LNCaP clone FGC (cell line): ENCODE measurements at places on chromosomes 3 and 15.

DNA sequence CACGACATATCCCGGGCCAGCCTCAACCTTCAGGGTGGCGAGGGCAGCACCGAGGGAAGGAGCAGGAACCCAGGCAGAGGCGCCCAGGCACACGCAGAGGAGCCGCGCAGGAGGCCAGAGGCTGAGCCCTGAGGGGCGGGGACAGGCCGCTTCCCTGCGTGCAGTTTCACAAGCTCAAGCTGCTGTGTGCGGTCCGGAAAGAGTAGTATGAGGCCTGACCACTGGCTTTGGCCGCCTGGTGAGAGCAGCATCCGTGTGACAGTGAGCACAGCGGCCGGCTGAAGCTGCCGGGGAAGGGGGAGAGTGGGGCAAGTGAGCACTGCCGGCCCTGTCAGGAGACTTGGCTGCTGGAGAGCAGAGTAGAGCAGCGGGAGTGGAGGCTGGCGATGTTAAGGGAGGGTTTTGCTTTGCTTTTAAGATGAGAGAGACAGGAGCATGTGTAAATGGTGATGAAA, 8.7 kb downstream of the ZDHHC19 start:
- no peak for DNase-seq

- DNase-seq: no peak
Observed at GRCh38 chr3:105907777-105908176, 39.0 kb upstream of the CBLB start.

- DNase-seq: peak; percentile 62
Observed at GRCh38 chr15:63587527-63587926, 9.7 kb upstream of the FBXL22 start.

- DNase-seq: no peak
Observed at GRCh38 chr3:49403891-49404290, 7.9 kb downstream of the RHOA start.

DNA sequence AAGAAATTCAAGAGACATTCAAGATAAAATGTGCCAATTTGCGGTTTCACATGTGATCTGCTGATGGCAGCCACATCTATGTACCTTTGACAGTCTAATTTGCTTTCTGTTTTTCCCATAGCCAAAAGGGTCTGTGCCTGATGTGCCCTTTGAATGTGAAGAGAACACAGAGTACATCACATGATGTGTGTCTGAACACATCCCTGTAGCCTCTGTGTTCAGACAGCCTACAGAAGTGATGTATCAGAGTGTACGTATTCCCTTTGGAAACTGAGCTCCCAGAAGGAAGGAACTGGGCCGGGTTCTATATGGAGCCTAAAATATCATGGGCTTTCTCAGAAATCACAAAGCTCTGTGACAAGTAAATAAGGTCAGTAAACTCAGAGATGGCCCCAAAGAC, 52.4 kb downstream of the BOC start:
- no peak for DNase-seq

DNA sequence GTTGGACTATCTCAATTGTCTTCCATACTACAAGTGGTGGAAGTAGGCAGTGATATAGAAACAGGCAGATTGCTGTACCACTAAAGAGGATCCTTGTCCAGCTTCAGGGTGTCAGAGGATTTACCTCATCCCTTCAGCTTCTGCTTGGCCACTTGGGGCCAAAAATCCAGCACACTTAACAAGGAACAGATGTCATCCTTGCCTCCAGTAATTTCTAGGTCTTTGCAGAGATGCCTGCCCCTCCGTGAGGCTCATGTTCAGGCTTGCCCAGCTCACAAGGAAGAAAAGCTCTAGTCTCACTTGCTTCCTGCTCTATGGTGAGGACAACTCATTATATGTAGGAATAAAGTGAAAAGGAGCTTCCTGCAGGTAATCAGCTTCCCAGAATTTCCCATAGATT, 510.3 kb downstream of the EPHA3 start:
- no peak for DNase-seq

DNA sequence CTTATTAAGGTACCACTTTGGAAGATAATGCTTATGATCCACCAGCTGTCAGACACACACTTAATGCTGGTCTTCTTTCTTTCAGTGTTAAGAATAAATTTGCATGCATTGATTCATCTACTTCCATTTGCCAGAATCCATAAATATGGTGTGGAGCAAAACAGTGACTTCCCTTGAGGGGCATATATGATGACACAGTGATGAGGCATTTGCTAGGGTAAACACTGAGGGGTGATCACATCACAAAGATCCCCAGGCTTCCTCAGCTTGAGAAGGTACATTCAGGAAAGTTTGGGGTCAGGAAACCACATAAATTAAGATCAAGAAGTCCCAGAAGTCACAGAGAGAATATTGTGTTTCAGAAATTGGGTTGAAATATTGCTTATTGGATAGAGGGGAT, 9.9 kb upstream of the ZBED2 start:
- no peak for DNase-seq

DNA sequence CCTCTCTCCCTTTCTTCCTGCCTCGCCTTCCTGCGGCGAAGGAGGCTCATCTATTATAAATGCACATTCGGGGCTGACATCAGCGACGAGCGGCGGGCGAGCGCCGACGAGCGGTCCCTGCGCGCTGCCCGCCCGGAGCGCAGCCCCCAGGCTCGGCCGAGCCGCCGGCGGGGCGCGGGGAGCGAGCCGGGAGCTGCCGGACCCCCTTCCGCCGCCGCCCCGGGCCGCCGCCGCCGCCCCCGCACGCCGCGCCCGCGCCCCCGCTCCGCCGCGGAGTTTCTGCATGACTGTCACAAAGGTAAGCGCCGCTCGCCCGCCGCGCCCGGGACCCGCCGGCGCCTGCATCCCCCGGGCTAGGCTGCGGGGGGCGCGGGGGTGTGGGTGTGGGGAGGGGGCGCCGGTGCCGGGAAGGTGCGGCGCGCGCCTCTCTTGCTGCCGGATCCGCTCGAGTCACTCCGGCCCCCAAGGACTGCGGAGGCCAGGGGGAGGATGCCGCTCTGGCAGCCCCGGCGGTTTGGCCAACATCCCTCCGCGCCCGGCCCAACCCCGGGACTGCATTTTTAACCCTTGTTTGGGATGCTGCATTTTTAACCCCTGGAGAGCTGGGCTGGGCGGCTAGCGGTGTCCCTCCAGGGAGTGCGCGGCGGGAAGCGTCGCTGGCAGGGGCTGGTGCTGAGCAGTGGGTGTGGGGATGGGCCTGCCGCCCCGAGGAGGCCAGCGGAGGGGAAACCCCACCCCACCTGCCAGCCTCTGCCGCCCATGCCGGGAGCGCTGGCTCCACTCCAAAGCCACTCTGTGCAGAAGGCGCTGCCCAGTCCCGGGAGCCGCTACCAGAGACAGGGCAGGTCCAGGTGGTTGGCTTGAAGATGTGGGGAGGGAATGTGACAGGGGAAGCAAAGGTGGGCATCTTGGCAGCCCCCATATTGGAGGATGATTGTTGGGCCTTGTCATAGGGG, at the start of gene CORO2B:
CORO2B (plus strand) TSS at position 14 of the 956 bp plus-strand sequence; CDS start at position 284, 270 bp downstream.
- no peak for DNase-seq

GRCh38 chr3:146313746-146314111, 62.8 kb upstream of the PLSCR4 start:
- DNase-seq: no peak

DNA sequence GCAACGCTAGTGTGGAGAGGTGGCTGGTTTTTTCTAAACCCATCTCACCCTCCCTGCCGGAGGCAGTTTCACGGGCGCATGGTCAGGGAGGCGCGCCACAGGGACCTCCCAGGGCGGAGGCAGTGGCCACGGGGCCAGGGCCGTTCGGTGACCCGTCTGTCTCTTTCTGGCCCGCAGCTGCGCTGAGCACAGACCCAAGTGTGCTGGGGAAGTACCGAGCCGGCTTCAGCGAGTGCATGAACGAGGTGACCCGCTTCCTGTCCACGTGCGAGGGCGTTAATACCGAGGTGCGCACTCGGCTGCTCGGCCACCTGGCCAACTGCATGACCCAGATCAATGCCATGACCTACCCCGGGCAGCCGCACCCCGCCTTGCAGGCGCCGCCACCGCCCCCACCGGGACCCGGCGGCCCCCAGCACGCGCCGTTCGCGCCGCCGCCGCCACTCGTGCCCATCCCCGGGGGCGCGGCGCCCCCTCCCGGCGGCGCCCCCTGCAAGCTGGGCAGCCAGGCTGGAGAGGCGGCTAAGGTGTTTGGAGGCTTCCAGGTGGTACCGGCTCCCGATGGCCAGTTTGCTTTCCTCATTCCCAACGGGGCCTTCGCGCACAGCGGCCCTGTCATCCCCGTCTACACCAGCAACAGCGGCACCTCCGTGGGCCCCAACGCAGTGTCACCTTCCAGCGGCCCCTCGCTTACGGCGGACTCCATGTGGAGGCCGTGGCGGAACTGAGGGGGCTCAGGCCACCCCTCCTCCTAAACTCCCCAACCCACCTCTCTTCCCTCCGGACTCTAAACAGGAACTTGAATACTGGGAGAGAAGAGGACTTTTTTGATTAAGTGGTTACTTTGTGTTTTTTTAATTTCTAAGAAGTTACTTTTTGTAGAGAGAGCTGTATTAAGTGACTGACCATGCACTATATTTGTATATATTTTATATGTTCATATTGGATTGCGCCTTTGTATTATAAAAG, 1.8 kb downstream of the HES1 start:
- no peak for DNase-seq

DNA sequence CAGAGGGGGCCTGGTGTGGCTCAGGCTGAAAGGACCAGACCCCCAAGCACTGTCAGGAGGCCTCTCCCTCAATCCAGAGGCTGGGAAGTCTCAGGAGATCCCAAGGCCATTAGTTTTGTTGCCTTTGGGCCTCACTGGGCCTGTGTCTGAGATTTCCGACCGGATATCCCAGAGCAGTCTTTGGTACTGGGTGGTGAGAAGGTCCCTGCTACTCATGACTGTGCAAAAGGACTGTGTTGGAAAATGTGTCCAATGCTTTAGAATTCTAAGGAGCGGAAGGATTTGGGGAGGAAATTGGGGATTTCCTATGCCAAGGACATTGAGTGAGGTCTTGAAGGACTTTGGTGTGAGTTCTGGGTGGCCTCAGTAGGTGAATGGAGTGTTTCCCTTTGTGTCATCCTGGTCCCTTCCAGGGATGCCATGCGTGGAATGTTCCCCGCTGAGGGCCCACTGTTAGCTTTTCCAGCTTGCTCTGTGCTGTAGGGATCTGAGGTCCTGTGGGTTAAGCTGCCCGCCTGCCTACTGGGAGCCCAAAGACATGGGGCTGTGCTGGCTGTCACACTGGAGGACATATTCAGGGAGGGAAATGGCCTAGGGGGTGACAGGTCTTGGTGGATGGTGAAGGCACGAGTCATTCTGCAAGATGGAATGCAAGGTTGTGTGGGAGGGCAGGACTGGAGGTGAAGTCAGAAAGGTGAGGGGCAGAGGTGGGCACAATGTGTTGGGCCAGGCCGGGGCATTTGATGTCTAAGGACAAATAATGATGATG, 16.4 kb downstream of the SMAD6 start:
- no peak for DNase-seq

GRCh38 chr3:56783644-56784447, 17.9 kb downstream of the ARHGEF3 start:
- DNase-seq: peak; percentile 94

DNA sequence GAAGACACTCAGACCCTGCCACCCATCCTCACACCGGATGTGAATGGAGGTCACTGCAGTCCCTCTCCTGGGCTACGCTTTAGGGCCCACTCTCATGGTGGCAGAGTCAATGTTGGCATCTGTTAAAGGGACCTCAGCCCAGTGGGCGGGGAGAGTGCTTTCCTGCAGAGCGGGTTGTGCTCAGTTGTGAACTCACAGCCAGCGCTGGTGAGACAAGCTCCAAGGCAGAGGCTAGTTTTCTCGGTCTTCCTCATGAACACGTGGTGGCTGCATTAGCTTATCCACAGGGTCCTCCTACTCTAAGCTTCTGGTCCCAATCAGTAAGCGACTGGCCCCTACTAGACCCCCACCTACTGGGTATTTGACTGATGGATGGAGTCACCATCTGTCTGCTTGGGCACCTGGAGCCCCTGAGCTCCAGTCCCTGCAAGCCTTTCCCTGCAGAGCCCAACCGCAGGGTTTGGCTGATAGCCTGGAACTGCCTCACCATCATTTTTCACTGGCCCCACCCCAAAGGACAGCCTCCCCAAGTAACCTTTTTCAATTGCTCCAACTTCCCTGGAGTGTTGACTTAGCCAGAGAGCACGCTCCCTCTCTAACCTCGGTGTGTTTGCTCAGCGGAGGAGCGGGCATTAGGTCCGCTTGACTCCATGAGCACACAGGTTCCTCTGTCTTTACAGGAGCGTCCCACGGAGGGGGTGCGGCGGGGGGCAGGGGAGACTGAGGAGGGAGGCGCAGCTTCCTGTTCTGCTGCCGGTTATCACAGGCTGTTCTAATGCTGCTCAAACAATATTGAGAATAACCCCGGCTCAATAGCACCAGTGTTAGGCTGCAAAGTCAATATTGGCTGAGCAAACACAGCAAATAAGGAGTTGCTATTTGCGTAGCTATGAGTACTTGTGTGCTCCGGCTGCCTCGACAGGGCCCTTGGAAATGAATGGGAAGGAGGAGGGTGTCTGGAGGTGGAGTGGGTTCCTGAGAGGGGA, 141.7 kb downstream of the RPLP1 start:
- peak; percentile 99 for DNase-seq

DNA sequence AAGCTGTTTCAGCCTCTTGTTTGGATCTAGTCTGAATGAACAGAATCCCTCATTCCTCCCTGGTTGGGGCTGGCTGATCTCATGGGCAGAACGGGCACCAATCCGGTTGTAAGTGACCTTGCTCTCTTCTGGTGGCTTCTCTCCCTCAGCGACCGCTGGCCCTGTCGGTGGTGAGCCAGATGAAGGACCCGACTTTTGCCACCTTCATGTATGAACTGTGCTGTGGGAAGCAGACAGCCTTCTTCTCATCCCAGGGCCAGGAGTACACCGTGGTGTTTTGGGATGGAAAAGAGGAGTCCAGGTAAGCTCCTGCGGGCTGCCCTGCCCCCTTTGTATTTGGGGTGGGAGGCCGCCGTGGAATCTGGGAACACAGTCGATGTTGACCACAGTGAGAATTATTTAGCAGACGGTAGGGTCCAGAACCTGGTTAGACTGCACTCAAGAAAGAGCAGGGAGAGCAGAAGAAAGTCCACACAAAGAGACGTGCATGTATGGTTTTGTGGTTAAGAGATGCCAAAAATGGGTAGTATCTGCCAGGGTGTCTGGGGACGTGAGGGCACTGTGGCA, 138.8 kb downstream of the LRRK1 start:
- DNase-seq: no peak

DNA sequence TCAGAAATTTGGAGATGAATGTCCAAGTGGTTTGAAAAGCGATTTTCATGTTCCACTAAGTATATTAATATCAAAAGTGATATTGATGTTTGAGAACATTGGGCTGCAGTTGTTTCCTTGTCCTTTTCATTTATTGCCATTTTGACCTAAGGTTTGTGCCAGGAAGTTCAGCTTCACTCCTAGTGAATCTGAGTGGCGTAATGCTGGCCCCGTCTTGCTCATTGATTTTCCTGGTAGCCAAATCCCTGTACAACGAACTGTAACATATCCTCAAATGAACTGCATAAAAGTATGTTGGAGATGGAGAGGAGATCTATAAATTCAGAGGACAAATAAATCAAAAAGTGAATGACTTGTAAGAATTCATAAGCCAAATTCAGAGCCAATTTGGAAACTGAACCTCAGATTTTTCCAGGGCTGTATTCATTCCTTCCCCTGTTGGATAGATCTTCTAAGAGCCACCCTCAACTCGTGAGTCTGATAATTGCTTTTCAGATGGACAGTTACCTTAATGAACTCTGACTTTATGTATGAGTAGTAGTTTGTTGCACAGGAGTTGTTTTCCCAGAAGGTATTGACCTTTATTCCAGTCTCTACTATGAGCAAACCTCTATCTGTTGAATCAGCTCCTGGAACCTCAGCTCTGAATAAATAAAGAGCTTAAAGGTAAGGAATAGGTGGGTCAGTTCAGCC, 72.8 kb downstream of the ITPR1 start:
- peak; percentile 50 for DNase-seq
